Fibroblast of skin of abdomen (primary cell): ENCODE measurements at places on chromosomes 1 and 21.
A peak's percentile ranks its signal among the peaks of the same experiment; 100 is the strongest.

DNA sequence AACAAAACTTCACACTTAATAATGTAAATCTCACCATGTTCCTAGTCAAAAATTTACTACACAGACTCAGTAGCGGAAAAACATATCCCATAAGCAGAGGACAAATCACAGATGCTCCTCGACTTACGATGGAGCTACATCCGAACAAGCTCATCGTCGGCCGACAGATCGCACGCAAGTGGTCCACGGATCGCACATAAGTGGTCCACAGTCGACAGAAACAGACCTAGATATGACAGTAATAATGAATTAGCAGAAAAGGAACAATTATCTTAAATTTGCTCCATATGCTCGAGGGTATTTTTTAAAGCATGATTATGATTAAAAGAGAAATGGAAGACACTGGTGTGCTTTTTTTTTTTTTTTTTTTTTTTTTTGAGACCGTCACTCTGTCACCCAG lies 36.3 kb downstream of the WDR4 start:
- DNase-seq, result no peak

DNA sequence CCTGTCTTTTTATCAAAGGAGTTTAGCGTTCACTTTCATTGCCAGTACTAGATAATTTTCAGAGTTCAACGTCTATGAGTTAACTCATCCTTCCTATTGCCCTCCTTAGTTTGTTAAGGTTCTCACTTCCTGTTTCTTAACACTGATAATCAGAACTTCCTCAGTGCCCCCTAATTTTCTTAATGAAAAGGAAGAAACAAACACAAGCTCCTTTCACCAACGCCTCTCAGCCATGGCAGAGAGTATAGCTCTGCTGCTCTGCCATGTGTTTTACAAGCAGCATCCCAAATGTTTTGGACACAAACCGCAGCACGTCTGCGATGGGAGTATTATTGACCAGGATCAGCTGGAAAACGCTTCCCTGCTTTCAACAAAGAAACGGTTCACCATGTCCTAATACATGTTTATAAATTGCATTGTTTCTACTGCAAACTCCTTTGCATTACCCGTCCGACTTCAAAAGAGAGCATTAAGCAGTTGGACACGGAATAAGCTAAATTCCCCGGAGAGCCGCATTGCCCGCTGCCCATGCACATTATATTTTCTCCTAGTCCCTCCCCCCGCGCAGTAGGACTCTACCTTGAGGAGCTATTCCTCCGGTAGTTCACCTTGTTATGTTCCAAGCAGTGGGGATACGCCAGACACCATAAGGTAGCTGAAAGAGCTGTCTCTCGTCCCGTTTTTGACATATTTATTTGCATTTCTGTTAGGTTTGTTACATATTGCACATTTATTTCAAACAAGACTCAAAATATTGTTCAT lies 561 bp downstream of the OLFM3 start:
- DNase-seq, result no peak

GRCh38 chr1:28927648-28928313 lies 13.4 kb downstream of the EPB41 start:
- DNase-seq, result peak; percentile 84

GRCh38 chr1:94633051-94633450 lies 91.5 kb upstream of the F3 start:
- DNase-seq, result peak; percentile 39

- DNase-seq, result no peak
Measured at GRCh38 chr1:21305900-21306189, 15.6 kb upstream of the ECE1 start.

DNA sequence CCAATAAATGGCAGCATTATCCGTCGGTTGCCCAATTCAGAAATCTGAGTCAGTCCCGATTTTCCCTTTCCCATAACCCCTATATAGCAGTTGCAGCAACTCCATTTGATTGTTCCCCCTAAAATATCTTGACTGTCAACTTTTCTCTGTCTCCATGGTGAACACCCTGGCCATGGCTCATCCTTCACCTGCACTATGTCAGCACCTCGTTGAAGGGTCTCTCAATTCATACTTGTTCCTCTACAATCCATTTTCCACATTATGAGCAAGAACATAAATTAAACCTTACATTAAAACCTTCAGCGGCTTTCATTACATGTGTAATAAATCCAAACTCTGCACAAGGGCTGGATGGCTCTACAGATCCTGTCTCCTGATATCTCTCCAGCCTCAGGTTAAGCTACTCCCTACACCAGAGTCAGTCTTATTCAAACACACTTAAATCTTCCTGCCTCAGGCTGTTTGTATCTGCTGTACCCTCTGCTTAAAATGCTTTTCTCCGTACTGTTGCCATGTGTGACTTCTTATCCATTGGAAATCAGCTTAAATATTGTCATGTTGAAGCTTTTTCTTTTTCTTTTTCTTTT lies 87.3 kb downstream of the BACH1 start:
- DNase-seq, result no peak

DNA sequence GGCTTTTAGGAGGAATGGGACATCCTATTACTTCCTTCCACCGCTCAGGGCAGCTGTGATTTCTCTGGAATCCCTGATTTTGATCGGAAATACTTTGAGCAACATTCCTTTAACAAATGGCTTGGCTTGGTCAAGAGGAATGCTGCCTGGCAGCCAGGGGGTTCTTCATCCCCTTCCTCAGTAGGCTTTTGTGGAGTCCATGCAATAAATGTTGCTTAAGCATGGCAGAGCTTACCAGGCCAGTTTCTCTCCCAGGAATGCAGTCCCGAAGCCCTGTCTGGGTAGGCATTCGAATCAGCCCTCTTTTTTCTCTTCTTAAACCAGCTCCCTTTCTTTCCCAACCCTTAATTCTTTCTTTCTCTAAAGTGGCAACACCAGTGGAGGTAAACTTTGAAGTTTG lies 177.1 kb upstream of the KIAA0040 start:
- DNase-seq, result no peak

GRCh38 chr1:85308833-85309350 lies 32.5 kb upstream of the BCL10 start:
- DNase-seq, result no peak

DNA sequence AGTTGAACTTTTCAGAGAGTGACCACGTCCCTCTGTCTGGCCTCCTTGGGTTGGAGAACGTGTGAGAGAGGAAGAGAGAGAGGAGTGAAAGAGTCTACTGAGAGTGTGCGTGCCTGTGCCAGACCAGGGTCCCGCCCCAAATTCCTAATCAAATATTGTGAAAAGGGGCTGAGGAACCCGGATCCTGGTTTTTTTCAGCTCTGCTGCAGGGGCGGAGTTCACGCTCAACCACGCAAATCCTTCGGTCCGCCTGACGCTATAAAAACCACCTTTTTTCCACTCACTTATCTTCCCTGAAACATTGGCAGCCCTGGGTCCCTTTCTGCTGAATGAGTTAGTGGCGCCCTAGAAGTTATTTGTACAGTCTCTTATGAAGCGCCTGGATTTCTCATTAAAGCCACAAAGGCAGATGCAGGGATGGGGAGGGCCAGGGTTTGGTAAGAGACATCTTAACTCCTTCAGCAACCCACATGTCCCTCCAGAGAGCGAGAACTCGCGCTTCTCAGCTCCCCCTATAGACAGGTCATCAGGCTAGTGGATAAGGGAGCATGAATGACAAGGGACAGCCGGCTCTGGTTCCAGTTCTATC lies at the start of gene FMOD:
TSS of gene FMOD (minus strand) at position 86 of the 589 bp plus-strand sequence. CDS start 2,852 bp downstream, outside the sequence.
- peak; percentile 46 for DNase-seq

GRCh38 chr1:151827853-151828252 lies 3.7 kb downstream of the RORC start:
- no peak for DNase-seq

DNA sequence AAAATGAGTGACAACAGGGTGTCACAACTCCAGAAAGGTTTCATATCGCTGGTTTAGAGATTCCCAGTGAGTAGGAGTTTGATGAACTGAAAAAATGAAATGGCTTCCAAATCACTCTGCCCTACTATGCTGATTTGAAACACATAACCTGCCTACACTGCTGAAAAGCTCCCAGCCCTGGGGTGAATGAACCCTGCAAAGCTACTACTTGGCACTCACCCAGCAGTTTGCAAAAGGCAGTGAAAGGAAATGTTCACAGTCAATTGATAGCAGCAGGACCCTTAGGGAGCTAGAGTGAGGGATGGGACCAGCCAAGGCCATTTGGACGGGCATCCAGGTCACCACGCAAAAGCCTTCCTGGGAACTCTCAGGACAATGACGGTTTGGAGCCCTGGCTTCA lies 44.4 kb upstream of the SRP9 start:
- no peak for DNase-seq

GRCh38 chr1:39886757-39887231 lies 3.5 kb upstream of the TRIT1 start:
- peak; percentile 48 for DNase-seq

DNA sequence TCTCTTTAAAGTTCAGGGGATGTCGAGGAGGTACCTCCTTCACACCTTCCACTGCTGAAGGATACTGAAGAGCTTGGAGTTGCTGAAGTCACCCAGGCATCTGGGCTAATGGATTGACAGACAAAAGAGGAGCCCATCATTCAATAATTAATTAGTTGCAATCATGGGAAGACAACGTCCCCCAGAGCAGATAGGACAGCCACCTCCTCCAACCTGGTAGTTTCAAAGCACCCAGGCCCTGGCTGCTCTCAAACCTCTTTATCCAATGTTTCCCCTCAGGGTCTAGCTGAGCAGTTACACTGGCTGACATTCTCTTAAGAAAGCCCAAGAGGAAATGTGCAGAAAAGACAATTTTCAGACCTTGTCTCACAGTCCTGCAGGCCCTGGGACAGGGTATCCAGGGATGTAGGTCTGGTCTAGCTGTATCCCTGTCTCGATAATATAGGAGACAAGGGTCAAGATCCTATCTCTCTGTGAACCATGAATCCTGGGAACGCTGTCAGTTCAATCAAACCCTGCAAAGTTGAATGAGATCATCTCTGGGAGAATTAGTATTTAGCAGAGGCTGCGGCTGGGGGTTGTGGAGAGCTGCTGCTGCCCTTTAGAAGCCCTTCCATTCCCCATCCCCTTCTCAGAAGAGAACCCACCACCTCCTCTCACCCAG lies 1.1 kb downstream of the TSPAN2 start:
- no peak for DNase-seq
